ENCODE measurements at places on chromosomes 1 and 21. TPM values are rescaled to one million over a fixed set of nuclear protein-coding genes. Genes with fewer than 3 reads are reported as not detected.

DNA sequence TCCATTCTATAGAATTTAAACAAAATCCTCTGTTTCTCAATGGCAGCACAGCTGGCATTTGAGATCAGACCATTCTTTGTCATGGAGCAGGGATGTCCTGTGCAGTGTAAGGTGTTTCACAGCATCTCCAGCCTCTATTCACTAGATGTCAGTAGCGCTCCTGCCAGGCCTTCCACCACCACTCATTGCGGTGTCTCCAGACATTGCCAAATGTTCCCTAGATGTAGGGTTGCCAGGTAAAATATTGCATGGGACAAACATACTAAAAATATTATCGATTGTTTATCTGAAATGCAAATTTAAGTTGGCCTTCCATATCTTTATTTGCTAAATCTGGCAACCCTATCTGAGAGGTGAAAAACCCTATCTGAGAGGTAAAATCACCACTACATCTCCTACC lies 11.7 kb downstream of the ITLN2 start:
- H3K4me3 ChIP-seq: no peak overlapping the region
- no peaks in the 10 kb centered on the region for H3K36me3 ChIP-seq
- DNase-seq: no peak
- H3K27ac ChIP-seq: no peak overlapping the region

GRCh38 chr1:178543290-178543607 lies 30.3 kb downstream of the TEX35 start:
- H3K27me3 ChIP-seq: no peaks in the 10 kb centered on the region
- no peak overlapping the region for H3K27ac ChIP-seq
- no peak for DNase-seq
- no peaks in the 10 kb centered on the region for H3K36me3 ChIP-seq
- peaks cover 18% of the 10 kb centered on the region for H3K4me1 ChIP-seq
- H3K4me3 ChIP-seq: peak overlapping the region; percentile 44

SLC9C2 gene
- total RNA-seq: not detected

HES3 gene
- not detected for total RNA-seq

DNA sequence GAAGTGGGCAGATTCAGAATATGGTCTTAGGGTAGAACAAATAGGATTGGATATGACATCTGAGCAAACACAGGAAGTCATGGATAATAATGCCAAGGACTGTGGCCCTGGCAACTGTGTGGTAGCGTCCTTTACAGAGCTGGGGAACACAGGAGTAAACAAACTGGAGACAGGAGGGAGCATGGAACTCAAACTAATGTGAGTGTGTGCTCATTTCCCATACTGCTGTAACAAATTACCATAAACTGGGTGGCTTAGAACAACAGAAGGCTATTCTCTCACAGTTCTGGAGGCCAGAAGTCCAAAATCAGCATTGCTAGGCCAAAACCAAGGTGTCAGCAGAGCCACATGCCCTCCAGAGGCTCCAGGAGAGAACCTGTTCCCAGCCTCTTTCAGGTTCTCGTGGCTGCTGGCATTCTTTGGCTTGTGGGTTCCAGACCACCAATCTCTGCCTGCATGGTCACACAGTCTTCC lies 106.4 kb downstream of the TGFBR3 start:
- DNase-seq: no peak
- no peak overlapping the region for H3K27ac ChIP-seq
- no peaks in the 10 kb centered on the region for H3K4me1 ChIP-seq
- H3K36me3 ChIP-seq: no peaks in the 10 kb centered on the region
- H3K4me3 ChIP-seq: no peak overlapping the region

GRCh38 chr1:11764519-11764918 lies 2.5 kb downstream of the C1orf167 start:
- H3K4me1 ChIP-seq: peaks cover 8% of the 10 kb centered on the region
- no peaks in the 10 kb centered on the region for H3K27me3 ChIP-seq
- H3K4me3 ChIP-seq: no peak overlapping the region
- no peak for DNase-seq
- no peaks in the 10 kb centered on the region for H3K36me3 ChIP-seq
- no peak overlapping the region for H3K27ac ChIP-seq

GRCh38 chr1:58664881-58665280 lies 35.0 kb downstream of the MYSM1 start:
- no peaks in the 10 kb centered on the region for H3K4me1 ChIP-seq
- peaks cover 90% of the 10 kb centered on the region for H3K36me3 ChIP-seq
- H3K27ac ChIP-seq: no peak overlapping the region
- no peak for DNase-seq

DNA sequence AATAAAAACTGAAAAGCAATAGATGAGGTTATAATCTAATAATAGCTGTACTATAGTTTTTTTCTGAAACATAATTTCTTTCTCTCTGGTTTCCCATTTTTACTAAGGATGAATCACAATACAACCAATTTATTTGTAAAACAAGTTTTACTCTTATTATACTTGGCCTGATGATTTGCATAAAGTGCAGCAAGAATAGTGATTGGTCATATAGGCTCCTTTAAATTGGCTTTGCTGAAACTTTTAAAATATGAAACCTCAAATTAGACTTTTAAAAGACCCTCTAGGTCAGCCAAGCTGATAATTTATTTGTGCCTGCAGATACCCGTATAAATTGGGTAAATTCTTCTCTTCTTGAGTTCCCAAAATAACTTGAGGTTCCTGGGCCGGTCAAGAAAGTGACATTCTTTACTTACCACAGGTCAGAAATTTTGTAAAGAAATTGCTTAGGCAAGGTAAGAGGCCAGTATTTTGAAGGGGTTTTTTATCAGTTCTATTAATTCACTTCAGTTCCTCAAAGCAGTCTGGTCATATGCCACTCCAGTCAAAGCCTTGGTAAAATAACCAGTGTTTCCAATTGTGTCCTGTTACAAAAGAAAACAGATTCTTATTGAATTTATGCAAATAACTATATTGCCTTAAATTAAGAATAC lies 76.1 kb downstream of the C21orf91 start:
- DNase-seq: no peak
- H3K36me3 ChIP-seq: no peaks in the 10 kb centered on the region
- H3K4me3 ChIP-seq: no peak overlapping the region

XCL2 gene
- total RNA-seq: not detected

DNA sequence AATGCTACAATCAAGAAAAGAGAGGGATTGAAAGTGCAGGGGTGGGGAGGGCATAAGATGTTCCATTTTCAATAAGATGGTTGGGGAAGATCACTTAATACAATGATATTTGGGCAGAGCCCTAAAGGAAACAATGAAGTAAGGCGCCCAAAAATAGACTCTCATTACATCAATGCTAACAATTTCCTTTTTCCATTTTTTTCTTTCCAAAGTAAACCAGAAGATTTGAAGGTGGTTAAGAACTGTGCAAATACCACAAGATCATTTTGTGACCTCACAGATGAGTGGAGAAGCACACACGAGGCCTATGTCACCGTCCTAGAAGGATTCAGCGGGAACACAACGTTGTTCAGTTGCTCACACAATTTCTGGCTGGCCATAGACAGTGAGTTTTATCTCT lies 16.8 kb downstream of the IFNAR2 start:
- no peak for DNase-seq
- peak overlapping the region; percentile 54 for H3K4me3 ChIP-seq
- H3K27ac ChIP-seq: peak overlapping the region; percentile 47
- H3K4me1 ChIP-seq: peaks cover 59% of the 10 kb centered on the region
- peaks cover 76% of the 10 kb centered on the region for H3K36me3 ChIP-seq

GRCh38 chr1:160621633-160622413 lies 25.0 kb downstream of the SLAMF1 start:
- H3K27ac ChIP-seq: peak overlapping the region; percentile 99
- H3K4me3 ChIP-seq: no peak overlapping the region
- no peak for DNase-seq
- H3K4me1 ChIP-seq: peaks cover 65% of the 10 kb centered on the region
- H3K27me3 ChIP-seq: no peaks in the 10 kb centered on the region
- H3K36me3 ChIP-seq: peaks cover 44% of the 10 kb centered on the region

GRCh38 chr1:227880342-227880924 lies 65.0 kb downstream of the PRSS38 start:
- H3K4me3 ChIP-seq: no peak overlapping the region
- no peaks in the 10 kb centered on the region for H3K27me3 ChIP-seq
- H3K36me3 ChIP-seq: no peaks in the 10 kb centered on the region
- H3K27ac ChIP-seq: no peak overlapping the region
- H3K4me1 ChIP-seq: peaks cover 25% of the 10 kb centered on the region
- no peak for DNase-seq

DNA sequence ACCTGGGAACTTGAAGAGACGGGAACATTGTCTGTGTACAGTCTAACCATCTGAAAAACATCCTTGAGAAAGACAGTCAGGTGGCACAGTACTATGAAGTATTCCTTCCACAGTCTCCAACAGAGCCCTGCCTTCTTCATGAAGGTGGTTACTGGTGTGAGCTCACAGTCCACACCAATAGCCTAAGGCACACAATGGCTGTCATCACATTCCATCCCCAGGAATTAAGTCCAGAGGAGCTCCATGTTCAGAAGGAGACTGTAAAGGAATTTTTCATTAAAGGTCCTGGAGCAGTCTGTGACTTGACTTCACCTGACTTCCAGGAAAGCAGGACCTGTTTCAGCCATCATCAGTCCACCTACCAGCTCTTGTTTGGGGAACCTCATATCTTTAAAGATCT lies 180.2 kb downstream of the C1orf21 start:
- no peak for DNase-seq
- no peaks in the 10 kb centered on the region for H3K36me3 ChIP-seq
- no peaks in the 10 kb centered on the region for H3K4me1 ChIP-seq
- no peak overlapping the region for H3K4me3 ChIP-seq
- H3K27ac ChIP-seq: no peak overlapping the region

HRNR gene
- not detected for total RNA-seq

HJV gene
- not detected for total RNA-seq

Data from CD4-positive, CD25-positive, alpha-beta regulatory T cell (primary cell).